NCI-H446 (cell line): ENCODE measurements at places on chromosomes 3 and 15.

DNA sequence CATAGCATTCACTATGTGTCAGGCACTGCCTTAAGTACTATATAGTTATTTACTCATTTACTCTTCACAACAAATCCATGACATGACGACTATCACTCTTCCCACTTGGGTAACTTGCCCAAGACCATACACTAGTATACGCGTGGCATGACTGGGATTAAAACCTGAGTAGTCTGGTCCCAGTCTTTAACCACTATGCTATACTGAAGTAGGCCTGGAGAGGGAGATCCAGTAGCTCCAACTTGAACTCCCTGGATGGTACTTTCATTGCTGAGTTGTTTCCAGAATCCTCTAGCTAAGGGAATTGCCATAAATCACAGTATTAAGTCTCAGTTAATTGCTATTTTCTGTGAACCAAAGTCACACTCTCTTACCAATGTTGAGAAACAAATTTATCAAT is 116.2 kb upstream of the LSAMP start:
- DNase-seq, result no peak

- DNase-seq, result no peak
Observed at GRCh38 chr3:161454615-161455014, 42.0 kb upstream of the OTOL1 start.

- no peak for DNase-seq
Observed at GRCh38 chr3:176554791-176555654, 642.3 kb downstream of the TBL1XR1 start.

DNA sequence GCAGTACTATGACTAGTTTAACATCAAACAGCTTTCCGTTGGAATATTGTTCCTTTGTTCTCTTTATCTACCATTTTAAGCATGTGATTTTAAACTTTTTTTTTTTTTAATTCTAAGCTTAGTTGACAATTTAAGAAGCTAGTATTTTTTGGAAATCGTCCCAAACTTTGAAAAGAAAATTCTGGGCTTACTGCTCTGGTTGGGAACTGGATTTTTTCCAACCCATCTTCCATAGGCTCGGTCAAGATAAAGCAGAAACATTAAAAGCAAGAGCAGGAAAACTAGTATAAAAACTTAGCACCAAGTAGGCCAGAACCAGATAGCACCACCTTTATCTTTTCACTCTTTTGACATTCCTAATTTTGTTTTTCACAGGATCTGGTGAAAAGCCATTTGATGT is 49.9 kb downstream of the TSC22D2 start:
- DNase-seq, result no peak

GRCh38 chr3:63855333-63855940 is 8.2 kb downstream of the THOC7 start:
- DNase-seq, result no peak

DNA sequence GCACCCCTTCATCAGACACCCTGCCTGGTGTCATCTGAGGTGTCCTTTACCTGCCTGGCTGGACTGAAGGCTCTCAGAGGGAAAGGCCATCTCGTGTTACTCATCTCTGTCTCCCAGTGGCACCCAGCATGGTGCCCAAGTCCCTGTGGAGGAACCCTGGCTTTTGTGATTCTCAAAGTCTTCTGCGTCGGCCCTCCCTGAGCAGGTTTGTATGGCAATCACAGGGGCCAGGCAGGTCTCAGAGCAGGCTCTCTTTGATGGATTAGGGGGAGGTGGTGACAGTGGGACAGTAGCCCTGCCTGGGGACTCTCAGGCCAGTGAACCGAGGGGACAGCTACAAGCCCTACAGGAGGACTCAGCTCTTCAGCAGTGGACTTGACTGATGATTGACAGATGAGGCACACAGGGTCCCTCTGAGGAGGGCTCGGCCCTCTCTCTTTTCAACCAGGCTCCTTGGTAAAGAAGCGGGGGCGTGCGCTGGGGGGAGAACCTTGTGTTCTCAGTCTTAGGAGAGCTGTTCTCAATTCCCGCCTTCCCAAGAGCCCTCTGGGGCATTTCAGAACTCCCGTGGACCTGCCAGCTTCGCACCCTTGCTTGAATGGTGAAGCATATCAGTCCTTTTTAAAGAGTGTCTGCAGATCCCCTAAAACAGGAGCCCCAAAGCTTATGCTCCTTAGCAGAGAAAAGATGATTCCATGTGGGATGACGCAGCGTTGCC is 108.3 kb downstream of the VGLL4 start:
- no peak for DNase-seq

DNA sequence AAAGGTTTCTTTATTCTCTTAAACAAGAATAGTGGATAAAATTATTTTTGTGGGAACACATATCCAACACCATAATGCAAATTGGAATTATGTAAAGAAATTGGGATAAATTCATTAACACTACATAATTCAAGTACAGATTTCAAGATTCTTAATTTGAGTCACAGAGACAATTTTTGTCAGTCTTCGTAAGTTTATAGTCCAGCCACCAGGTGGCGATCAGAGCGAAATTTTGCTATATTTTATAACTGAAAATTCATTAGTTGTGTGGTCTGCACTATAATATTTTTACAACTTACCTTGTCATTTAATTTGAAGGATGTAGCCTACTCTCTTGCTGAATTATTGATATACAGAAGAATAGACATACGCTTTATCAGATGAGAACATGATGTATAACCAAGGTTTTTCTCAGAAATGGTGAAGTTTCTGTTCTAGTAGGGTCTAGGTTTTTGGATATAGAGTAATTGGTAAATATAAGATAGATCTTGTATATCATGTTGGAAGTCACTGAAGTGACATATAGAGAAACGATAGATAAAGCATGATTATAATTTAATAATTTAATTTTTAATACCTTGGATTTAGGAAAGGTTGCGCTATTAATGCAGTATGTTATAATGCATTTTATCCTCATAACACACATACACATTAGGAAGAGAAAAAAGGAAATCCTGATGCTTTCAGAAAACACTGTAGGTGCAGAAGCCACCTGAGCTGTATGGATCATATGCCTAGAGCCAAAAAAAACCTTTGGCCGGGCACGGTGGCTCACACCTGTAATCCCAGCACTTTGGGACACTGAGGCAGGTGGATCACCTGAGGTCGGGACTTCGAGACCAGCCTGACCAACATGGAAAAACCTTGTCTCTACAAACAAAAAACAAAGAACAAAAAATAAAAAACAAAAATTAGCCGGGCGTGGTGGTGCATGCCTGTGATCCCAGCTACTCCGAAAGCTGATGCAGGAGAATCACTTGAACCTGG is 31.7 kb downstream of the PLSCR4 start:
- peak; percentile 29 for DNase-seq

- DNase-seq, result peak; percentile 73
Observed at GRCh38 chr3:12994607-12995388, 78.4 kb downstream of the IQSEC1 start.

GRCh38 chr3:124118397-124118796 is 126.5 kb upstream of the ROPN1 start:
- DNase-seq, result no peak

DNA sequence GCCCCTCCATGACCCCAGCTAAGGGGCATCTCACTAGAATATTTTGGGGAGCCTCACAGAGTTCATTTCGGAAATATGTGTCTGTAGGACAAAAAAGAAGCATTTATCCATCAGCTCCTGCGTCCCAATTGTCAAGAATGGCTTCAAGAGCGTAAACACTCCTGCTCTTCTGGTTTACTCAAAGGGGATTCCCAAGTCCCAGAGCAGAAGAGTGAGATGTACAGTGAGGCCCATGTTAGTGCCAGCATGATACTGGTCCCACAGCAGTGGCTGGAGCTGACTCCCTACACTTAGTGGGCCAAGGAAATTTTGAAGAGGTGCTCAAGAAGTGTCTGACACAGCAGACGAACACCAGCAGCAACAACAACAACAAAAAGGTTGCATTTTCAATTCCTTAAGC is 34.9 kb upstream of the ARL8B start:
- no peak for DNase-seq

GRCh38 chr15:42493679-42494078 is 1.8 kb upstream of the SNAP23 start:
- no peak for DNase-seq

- DNase-seq, result no peak
Observed at GRCh38 chr15:41558400-41559238, at the start of gene TYRO3. Gene TYRO3, plus strand, starts transcription at chr15:41559212. Its CDS starts 46 bp downstream, at chr15:41559258.

- DNase-seq, result no peak
Observed at GRCh38 chr3:146899171-146899570, 294.0 kb upstream of the PLSCR5 start.

GRCh38 chr15:101119181-101119580 is 132.7 kb downstream of the CHSY1 start:
- DNase-seq, result no peak

GRCh38 chr3:31565288-31565687 is 32.6 kb downstream of the STT3B start:
- DNase-seq, result no peak

DNA sequence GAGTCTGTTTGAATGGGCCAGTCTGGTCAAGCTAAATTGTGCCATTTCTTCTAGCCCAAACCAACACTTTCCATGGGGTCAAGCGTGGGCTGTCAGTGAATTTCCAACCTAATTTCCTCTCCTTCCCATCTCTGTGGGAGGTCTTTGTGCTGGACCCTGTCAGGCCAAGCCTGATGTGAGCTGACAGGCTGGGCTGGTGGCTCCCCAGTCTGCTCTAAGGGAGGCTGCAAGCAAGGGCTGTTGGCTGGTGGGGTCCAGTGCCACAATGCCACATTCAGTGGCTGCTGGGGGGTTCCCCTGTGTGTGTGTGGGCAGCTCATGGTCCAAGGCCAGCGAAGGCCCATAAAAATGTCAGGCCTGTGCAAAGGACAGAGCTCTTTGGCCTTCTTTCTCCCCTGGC is 216.1 kb downstream of the OPA1 start:
- no peak for DNase-seq

DNA sequence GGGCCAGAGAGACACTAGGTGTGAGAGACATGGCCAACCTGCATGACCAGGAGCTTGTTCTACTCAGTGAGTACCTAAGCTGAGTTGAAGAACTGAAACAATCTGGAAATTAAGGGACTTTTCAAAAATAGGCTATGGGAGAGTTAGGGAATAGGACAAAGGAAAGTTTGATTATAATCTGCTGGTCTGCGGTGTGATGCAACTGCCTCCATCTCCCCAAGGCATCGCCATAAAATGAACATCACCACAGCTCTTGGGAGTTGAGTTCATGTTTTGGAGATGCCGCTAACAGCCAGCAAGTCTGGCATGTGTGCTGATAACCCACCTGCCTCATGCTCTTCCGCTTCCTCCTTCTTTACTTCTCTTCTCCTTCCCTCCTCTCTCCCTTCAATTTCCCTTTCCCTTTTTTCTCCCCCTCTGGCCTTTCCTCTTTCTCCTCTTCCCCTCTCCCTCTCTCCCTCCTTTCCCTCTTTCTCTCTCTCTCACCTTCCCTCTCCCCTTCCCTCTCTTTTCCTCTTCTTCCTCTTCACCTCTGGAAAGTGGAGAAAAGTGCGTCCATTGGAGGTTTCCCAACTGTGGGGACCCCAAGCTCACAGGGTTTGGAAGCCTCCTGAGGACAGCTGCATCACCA is 39.1 kb upstream of the GLCE start:
- no peak for DNase-seq

GRCh38 chr3:127141921-127142730 is 50.8 kb upstream of the PRR23E start:
- peak; percentile 15 for DNase-seq

- DNase-seq, result no peak
Observed at GRCh38 chr3:69474186-69474585, 88.3 kb upstream of the FRMD4B start.

GRCh38 chr3:28376424-28376823 is 27.8 kb upstream of the AZI2 start:
- DNase-seq, result no peak

DNA sequence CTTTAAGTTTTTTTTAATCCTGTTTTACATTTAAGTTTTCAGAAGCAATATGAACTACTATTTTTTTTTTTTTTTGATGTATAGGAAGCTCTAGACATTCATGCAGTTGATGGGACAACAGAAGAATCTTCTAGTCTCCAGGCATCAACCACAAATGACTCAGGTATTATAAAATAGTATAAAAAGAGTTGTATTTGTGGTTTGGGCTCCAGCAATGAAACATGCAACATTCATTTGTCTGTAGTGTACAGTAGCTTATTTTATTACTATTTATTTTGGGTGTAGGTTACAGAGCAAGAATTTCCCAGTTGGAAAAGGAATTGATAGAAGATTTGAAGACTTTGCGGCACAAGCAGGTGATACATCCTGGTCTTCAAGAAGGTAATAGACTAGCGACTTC is 38.6 kb downstream of the MGA start:
- DNase-seq, result no peak

- no peak for DNase-seq
Observed at GRCh38 chr3:177199206-177199760, 2.0 kb upstream of the TBL1XR1 start.

GRCh38 chr3:184016169-184016570 is 1.5 kb downstream of the ABCC5 start:
- DNase-seq, result no peak

GRCh38 chr3:46500656-46501635 is 3.2 kb downstream of the RTP3 start:
- no peak for DNase-seq

DNA sequence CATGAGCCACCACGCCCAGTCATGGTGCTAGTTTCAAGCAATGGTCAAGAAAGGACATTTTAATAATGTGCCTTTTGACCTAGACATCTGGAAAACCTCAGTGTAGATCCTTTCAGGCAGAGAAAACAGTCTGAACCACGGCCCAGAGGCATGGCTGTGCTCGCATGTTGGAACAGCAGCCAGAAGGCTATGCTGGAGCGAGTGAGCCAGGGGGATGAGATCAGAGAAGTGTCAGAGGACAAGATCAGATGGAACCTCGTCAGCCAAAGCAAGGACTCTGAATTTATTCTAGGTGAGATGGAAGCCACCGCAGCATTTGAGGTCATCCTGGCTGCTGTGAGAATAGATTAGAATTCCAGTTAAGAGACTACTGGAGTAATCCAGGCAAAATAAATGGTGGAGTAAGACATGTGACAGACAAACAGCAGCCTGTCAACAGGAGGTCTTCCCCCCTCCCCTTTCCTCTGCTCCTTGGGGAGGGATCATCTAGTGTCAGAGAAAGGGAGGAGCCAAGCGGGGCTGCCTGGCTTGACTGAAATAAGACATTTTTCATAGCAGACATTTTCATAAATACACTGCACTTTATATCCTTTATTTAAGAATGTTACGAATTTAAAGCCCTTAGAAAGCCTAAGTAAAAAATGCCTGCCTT is 40.4 kb upstream of the ACKR4 start:
- no peak for DNase-seq

DNA sequence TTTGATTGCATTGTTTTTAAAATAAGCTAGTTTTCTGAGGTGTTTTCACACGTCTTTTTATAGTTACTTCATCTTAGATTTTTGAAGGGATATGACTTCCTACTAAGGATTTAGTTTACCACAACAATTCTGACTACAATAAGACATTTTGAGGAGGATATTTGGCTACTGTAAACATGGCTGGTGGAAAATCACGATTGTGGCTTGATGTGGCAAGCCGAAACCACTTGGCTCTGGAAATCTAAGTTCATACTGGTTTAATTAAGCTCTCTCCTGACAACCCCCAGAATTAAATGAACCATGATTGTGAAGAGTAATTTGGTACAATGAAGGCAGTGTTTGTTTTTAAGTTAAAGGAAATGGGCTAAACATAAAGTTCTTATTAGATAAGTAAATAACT is 30.8 kb downstream of the ST3GAL6 start:
- no peak for DNase-seq
